ENCODE measurements at places on chromosomes 16 and 17.

DNA sequence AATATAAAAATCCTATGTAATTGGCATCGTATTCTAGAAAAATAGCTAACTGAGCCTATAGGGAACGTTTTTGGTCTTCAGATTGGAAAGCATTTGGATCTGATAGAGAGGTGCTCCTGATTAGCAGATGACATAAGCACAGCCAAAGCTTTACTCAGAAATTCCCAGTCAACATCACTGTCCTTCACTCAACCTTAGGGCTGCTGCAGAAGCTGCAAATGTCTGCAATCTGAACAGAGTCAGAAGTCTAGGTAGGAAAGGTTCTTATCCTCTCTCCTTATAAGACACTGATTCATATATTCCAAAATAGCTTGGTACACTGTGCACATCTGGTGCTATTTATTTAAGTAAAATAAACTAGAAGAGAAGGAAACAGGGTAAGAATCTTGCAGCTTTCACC lies 19.2 kb downstream of the STRADA start:
- no peak for DNase-seq

DNA sequence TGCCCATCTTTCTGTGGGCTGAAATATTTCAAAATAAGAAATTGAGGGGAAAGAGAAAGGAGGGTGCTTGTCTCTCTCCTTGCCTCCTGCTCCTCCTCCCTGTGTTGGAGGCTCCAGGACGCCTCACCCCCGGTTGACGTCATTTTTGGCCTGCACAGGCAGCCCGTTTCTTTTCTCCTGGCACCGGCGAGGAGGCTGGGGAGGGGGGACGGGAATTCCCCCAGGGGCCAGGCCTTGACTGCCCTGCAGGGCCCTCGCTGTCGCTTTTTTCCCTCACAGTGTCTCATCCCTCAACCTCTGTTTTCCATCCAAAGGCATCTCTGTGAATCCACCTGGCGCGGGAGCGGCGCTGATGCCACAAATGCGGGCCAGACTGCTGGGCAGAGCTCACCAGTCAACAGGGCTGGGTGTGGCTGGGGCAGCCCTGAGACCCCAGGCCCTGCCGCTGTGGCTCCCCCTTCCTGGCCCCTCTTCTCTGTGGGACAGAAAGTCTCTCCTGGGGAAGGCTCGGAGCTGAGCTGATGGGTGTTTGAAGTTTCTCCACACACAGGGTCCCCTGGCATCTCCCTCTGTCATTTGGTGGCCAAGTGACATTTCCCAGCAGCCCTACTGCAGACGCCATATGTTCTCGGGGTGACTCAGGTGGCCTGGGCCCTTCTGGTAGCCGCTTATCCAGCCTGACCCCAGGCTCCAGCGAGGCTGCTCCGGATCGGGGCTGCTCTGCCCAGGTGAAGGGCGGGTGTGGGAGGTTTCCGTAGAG lies 16.0 kb downstream of the CENPX start:
- DNase-seq, result no peak

- DNase-seq, result no peak
Observed at GRCh38 chr16:539901-540530, 12.5 kb downstream of the CAPN15 start.

GRCh38 chr17:47762728-47763127 lies 29.7 kb downstream of the TBX21 start:
- no peak for DNase-seq

GRCh38 chr16:71916397-71916920 lies 21.1 kb downstream of the IST1 start:
- DNase-seq, result no peak

DNA sequence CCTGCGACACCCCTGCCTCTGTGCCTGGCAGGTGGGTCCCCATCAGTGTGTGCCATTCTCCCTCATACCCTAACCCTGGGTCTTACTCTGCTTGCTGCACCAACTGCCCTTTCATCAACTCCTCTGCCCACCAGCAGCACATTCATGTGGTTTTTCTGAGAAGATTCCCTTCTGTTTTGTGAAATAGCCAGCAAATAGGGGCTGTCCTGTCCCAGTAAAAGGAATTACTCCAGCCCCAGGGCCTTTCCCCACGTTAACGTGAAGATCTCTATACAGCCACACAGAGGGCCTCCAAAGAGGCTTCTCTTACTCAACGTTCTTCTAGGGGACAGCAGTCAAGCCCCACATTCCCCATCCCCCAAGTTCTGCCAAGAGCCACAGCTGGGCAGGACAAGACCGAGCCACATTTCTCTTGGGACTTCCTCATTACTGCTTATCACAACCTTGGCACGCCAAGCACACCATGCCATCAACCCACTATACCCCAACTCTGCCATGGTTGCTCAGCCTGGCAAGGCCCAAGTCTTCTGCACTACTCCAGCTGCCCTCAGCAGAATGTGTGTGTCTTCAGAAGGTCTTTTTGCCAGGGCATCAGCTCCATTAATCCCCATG lies 18.7 kb upstream of the CCL2 start:
- no peak for DNase-seq

DNA sequence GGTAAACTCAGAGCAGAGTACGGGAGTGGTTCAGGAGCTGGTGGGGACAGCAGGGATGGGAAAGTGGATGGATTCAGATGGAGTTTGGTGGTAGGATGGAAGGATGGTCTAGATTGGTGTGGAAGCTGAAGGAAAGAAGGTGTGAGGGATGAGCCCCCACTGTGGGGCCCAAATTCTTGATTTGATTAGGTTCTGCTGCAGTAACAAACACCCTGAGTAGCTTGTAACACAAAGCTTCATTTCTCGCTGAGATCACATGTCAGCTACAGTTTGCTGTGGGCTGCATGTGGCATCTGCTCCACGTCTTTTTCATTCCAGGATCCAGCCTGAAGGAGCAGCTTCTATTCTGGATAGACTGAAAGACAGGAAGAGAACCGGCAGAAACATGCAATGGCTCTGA lies 143.8 kb downstream of the IRX3 start:
- no peak for DNase-seq

- DNase-seq, result no peak
Observed at GRCh38 chr16:76389126-76389525, 111.9 kb downstream of the CNTNAP4 start.

GRCh38 chr17:39634384-39634871 lies 2.5 kb upstream of the STARD3 start:
- no peak for DNase-seq

All from cardiac septum (tissue), 1 donor.